CD14-positive monocyte (primary cell): ENCODE measurements at places on chromosomes 2 and 18. TPM values are rescaled to one million over a fixed set of nuclear protein-coding genes. Genes with fewer than 3 reads are reported as not detected.

Gene TFCP2L1
- not detected for polyA plus RNA-seq

Gene REG1B
- not detected in 2 replicates for polyA plus RNA-seq

Gene CCDC93
- polyA plus RNA-seq = 2.5 TPM

Gene CD207
- 0.05 TPM in 1 of 2 replicates, not detected in the other for polyA plus RNA-seq

Gene LOXHD1
- polyA plus RNA-seq = 0.61 TPM

Gene RBBP8
- 5.8 TPM for polyA plus RNA-seq

Gene SP110
- polyA plus RNA-seq = 39.1 TPM

Gene HTR2B
- polyA plus RNA-seq = not detected

Gene ARHGAP15
- polyA plus RNA-seq = 50.9 TPM

Gene SPC25
- polyA plus RNA-seq = not detected in 2 replicates

Gene ZCCHC2
- polyA plus RNA-seq = 17.4 and 24.9 TPM in 2 replicates

Gene UGT1A6
- not detected for polyA plus RNA-seq

GRCh38 chr2:214649440-214650205 lies 159.9 kb downstream of the BARD1 start:
- H3K4me1 ChIP-seq = no peaks in the 10 kb centered on the region
- no peak for DNase-seq
- no peaks in the 10 kb centered on the region for H3K27me3 ChIP-seq
- no peak overlapping the region for H3K4me3 ChIP-seq

GRCh38 chr2:217645896-217646295 lies 356.9 kb downstream of the TNS1 start:
- H3K27me3 ChIP-seq = peaks cover 2% of the 10 kb centered on the region
- H3K4me1 ChIP-seq = no peaks in the 10 kb centered on the region
- H3K27ac ChIP-seq = no peak overlapping the region
- H3K36me3 ChIP-seq = no peaks in the 10 kb centered on the region
- H3K4me3 ChIP-seq = no peak overlapping the region

- no peak overlapping the region for H3K27ac ChIP-seq
- H3K4me3 ChIP-seq = no peak overlapping the region
- DNase-seq = no peak
- H3K4me1 ChIP-seq = no peaks in the 10 kb centered on the region
- H3K36me3 ChIP-seq = no peaks in the 10 kb centered on the region
These were observed 54.9 kb downstream of the ANTXR1 start for GRCh38 chr2:69067866-69068265.

DNA sequence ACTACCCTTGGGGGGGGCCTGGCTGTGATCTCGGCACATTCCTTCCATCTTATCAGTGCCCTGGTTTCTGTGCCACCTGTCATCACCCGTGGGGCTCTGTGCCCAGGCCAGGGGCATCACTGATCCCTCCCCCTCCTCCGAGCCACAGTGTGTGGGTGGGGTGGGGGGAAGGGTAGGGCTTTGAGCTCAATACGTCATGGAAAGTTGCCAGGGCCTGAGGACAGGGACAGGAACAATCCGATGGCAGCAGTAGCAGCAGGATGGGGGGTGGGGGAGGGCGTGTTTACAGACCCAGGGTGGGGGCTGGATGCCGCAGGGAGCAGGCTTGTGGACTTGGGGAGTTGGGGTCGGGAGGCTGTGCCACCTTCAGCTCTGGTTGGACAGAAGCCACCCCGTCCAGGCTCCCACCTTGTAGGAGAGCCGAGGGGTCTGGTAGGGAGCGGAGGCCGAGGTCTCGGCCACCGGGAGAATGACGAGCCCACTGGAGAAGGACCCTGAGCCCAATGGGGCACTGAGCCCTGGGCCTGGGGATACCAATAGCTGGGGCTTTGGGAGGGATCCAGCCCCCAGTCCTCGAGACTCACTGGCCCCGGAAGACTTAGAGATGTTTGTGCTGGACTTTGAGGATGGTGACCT lies 3.5 kb downstream of the SLC4A3 start:
- no peak overlapping the region for H3K27ac ChIP-seq
- H3K36me3 ChIP-seq = no peaks in the 10 kb centered on the region
- H3K4me3 ChIP-seq = no peak overlapping the region

GRCh38 chr2:162090109-162090508 lies 16.1 kb upstream of the DPP4 start:
- H3K36me3 ChIP-seq = no peaks in the 10 kb centered on the region
- no peak overlapping the region for H3K27ac ChIP-seq
- H3K27me3 ChIP-seq = no peaks in the 10 kb centered on the region
- no peak overlapping the region for H3K4me3 ChIP-seq

DNA sequence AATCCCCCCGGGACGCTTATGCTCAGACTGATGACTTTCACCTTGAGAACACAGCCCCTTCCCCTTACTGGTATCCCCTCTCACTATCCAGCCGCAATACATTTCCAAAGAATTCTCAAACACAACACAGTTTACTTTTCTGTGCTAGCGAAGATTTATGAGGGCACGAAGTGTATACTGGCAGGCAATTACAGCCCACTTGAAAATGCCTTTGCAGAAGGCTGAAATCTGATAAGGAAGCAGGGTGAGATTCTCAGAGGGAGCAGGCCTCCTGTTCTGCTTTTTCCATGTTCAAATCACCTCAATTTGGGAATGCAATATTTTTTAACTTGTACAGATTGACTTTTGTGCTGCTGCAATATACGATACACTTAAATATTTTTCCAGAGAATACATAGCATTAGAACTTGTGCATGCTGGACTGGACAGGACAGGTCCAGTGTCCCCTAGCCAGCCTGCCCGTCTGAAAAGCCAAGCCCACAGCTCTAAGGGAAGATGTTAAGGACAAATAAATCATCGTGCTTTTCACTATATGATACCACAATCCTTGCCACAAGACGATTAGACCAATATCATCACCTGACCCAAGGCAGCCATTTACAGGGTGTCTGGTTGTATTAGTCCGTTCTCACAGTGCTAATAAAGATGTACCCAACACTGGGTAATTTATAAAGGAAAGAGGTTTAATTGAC lies 262.1 kb downstream of the EPHA4 start:
- H3K4me1 ChIP-seq = no peaks in the 10 kb centered on the region
- H3K27ac ChIP-seq = no peak overlapping the region
- H3K4me3 ChIP-seq = no peak overlapping the region
- no peaks in the 10 kb centered on the region for H3K36me3 ChIP-seq

DNA sequence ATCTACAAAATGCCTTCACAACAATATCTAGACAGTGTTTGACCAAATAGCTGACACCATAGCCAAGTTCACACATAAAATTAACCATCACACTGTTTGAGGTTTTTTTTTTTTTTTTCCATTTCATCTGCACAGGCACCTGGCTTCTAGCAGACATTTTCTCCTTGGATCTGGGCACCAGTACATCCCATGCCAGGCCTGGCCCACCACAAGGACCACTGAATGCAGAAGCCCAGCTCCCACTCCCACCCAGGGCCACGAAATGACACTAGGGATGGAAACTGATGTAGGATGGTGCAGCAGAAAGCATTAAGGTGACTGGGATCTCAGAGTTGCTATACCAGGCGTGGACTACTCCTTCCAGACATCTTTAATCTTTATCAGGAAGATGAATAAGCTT lies 13.0 kb downstream of the TMSB10 start:
- no peak for DNase-seq
- no peaks in the 10 kb centered on the region for H3K27me3 ChIP-seq
- H3K36me3 ChIP-seq = no peaks in the 10 kb centered on the region
- H3K4me3 ChIP-seq = no peak overlapping the region

GRCh38 chr2:161283926-161284325 lies 24.3 kb upstream of the PSMD14 start:
- H3K36me3 ChIP-seq = no peaks in the 10 kb centered on the region
- DNase-seq = no peak
- no peak overlapping the region for H3K27ac ChIP-seq
- H3K27me3 ChIP-seq = no peaks in the 10 kb centered on the region

GRCh38 chr2:109557309-109557708 lies 56.5 kb downstream of the SEPTIN10 start:
- H3K36me3 ChIP-seq = no peaks in the 10 kb centered on the region
- H3K27ac ChIP-seq = no peak overlapping the region
- no peaks in the 10 kb centered on the region for H3K4me1 ChIP-seq
- no peak overlapping the region for H3K4me3 ChIP-seq
- no peaks in the 10 kb centered on the region for H3K27me3 ChIP-seq

DNA sequence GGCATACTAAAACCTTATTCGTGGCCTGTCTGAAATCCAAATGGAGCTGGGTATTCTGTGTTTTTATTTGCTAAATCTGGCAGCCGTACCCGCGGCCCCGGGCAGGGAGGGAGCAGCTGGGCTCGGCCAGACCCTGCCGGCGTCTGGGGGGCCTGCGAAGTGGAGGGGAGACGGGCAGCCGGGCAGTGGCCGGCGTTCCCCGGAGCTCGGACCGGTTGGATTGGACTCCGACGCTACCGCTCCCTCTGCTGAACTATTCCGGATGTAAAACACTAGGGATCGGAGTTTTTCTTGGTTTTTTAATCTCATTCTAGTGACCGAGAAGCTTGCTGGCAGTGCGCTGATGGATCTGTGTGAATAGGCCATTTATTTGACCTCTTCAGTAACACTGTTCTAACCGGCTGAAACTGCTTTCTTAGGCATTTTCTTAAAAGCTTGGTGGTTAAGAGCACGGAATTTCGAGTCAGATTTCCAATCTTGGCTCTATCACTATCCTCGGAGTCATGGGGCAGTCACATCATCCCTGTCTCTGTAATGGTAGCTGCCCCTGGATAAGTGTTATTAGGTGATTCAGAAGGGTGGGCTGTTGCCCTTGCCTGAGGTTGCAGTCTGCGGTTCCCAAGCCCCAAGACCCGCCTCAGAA lies 694 bp downstream of the UNC50 start:
- peaks cover 31% of the 10 kb centered on the region for H3K36me3 ChIP-seq
- H3K4me1 ChIP-seq = peaks cover 31% of the 10 kb centered on the region
- peak overlapping the region; percentile 70 for H3K4me3 ChIP-seq
- H3K27ac ChIP-seq = peak overlapping the region; percentile 99
- H3K27me3 ChIP-seq = no peaks in the 10 kb centered on the region

GRCh38 chr2:155692856-155693255 lies 639.7 kb downstream of the NR4A2 start:
- no peak overlapping the region for H3K4me3 ChIP-seq
- no peak for DNase-seq
- H3K27me3 ChIP-seq = no peaks in the 10 kb centered on the region
- no peaks in the 10 kb centered on the region for H3K36me3 ChIP-seq
- H3K4me1 ChIP-seq = peaks cover 41% of the 10 kb centered on the region

DNA sequence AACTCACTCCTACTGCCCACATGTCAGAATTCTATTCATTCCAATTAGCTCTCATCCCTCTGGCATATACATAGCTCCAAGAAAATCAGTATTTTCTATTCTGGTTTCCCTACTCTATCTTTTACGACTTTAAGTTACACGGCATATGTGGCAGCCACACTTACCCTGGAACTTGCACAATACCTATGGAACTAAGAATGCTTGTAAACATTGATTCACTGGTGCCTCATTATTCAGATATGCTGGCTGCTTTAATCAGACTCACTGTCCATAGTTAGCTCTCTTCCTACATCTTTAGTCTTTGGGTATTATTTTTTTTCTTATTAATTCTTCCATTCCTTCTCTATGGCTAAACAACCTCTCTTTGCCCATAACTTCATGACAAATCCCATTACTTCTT lies 1519.9 kb upstream of the ACVR2A start:
- no peaks in the 10 kb centered on the region for H3K4me1 ChIP-seq
- no peaks in the 10 kb centered on the region for H3K27me3 ChIP-seq
- H3K36me3 ChIP-seq = no peaks in the 10 kb centered on the region
- H3K27ac ChIP-seq = no peak overlapping the region

GRCh38 chr2:44680983-44681531 lies 260.4 kb upstream of the SIX3 start:
- no peaks in the 10 kb centered on the region for H3K4me1 ChIP-seq
- H3K27me3 ChIP-seq = peaks cover 2% of the 10 kb centered on the region
- no peak overlapping the region for H3K27ac ChIP-seq
- H3K4me3 ChIP-seq = no peak overlapping the region
- no peaks in the 10 kb centered on the region for H3K36me3 ChIP-seq

DNA sequence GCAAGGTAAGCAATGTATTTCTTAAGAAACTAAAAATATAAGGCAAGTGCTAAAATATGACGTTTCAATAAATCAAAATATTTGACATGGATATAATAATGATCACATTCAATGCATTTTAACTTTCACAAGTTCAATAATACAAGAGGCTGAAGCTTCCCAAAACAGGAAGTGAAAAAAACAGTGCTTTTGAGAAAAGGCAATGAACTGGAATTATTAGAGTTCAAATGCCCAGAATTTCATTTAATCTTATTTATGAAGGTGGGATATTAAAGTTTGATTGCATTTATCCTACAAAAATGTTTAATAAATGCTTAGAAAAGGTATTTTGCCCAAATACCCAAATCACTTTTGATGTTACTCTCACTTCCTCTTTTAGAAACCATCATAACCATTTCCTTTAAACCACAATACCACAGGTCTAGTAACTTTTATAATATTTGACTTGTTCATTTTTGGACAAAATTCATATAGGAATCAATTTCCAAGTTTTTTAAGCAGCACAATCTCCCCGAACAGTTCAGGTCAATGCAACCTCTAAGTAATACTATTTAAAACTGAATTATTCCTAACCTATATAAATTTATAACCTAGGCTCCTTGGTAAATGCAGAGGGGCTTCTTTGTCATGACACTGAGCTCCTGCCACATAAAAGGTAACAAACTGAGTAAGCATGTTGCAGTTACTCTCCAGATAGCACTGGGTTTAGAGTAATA lies 2.1 kb downstream of the NCKAP1 start:
- peaks cover 24% of the 10 kb centered on the region for H3K4me1 ChIP-seq
- peak; percentile 54 for DNase-seq
- H3K36me3 ChIP-seq = no peaks in the 10 kb centered on the region
